Sigmoid colon (tissue), 7 donors: ENCODE measurements at places on chromosomes 12 and 14. TPM values are rescaled to one million over a fixed set of nuclear protein-coding genes. Genes with fewer than 3 reads are reported as not detected.
A peak's percentile ranks its signal among the peaks of the same experiment; 100 is the strongest.

GRCh38 chr12:50013361-50014147, 11.7 kb downstream of the RACGAP1 start:
- no peaks in the 10 kb centered on the region for H3K27me3 ChIP-seq
- no peak overlapping the region for H3K27ac ChIP-seq
- H3K4me1 ChIP-seq, result peaks cover 19% of the 10 kb centered on the region

GRCh38 chr14:94225460-94226378, 51.6 kb downstream of the PPP4R4 start:
- no peaks in the 10 kb centered on the region for H3K36me3 ChIP-seq
- no peaks in the 10 kb centered on the region for H3K4me1 ChIP-seq
- no peak for DNase-seq
- H3K27me3 ChIP-seq, result no peaks in the 10 kb centered on the region
- no peak overlapping the region for H3K4me3 ChIP-seq
- H3K27ac ChIP-seq, result no peak overlapping the region

DNA sequence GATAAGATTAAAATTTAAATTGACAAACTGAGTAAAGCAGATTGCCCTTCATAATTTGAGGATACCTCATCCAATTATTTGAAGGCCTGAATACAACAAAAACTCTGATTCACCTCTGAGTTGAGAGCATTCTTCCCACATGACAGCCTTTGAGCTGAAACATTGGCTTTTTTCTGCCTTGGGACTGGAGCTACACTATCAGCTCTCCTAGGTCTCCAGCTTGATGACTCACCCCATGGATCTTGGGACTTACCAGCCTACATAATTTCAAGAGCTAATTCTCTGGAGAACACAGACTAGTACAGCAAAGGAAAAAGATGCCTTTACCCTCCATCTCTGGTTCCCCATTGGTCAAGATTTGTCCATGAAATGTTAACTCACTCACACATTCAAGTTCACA, 555.1 kb downstream of the FOXG1 start:
- H3K4me3 ChIP-seq, result no peak overlapping the region
- H3K27me3 ChIP-seq, result no peaks in the 10 kb centered on the region
- H3K36me3 ChIP-seq, result no peaks in the 10 kb centered on the region
- no peak for DNase-seq

DNA sequence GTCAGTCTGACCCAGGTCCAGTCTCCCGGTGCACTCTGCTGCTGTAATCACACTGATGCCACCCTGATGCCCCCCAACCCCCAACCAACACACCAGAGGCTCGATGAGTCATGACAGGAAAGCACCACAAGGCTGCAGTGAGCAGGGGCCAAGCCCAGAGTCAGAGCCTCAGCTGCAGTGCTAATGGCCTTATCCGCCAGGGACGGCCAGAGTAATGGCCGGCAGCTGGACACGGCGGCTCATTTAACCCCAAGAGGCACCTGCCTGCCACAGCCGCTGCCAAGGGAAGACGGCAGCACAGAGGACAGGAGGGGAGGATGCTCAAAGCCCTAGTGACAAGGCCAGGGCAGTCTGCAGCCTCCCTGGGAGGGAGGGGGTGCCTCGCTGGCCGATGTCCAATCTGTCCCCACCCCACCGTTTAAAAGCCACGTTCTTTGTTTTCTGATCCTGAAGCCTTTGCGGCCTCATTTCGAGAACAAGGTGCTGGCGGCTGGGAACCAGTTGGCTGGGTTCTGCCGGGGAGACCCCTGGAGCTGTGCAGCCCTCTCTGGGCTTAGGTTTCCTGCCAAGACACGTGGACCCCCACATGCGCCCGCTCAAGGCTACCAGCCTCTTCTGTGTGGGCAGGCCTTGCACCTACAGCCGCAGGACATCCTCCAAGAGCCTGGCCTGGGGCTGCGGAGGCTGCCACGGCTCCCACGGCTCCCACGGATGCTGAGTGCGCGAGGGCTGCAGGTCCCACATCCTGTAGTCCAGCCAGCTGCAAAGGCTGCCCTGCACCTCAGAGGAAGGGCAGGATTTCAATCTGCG, 13.1 kb downstream of the CCDC85C start:
- H3K4me1 ChIP-seq, result peaks cover 97% of the 10 kb centered on the region
- peak overlapping the region; percentile 97 for H3K27ac ChIP-seq
- no peak overlapping the region for H3K4me3 ChIP-seq
- H3K27me3 ChIP-seq, result no peaks in the 10 kb centered on the region
- H3K36me3 ChIP-seq, result no peaks in the 10 kb centered on the region
- DNase-seq, result peak; percentile 70

GRCh38 chr14:28785096-28785952, 18.7 kb downstream of the FOXG1 start:
- peak overlapping the region; percentile 11 for H3K4me3 ChIP-seq
- H3K36me3 ChIP-seq, result no peaks in the 10 kb centered on the region
- H3K4me1 ChIP-seq, result no peaks in the 10 kb centered on the region
- peaks cover 62% of the 10 kb centered on the region for H3K27me3 ChIP-seq
- H3K27ac ChIP-seq, result no peak overlapping the region

- H3K27ac ChIP-seq, result no peak overlapping the region
- peaks cover 79% of the 10 kb centered on the region for H3K27me3 ChIP-seq
Observed at GRCh38 chr12:54197010-54197409, 8.2 kb upstream of the SMUG1 start.

GRCh38 chr14:91418387-91419043, 895 bp upstream of the CCDC88C start:
- no peak for DNase-seq
- peak overlapping the region; percentile 49 for H3K27ac ChIP-seq
- no peaks in the 10 kb centered on the region for H3K36me3 ChIP-seq
- H3K4me1 ChIP-seq, result peaks cover 17% of the 10 kb centered on the region

DNA sequence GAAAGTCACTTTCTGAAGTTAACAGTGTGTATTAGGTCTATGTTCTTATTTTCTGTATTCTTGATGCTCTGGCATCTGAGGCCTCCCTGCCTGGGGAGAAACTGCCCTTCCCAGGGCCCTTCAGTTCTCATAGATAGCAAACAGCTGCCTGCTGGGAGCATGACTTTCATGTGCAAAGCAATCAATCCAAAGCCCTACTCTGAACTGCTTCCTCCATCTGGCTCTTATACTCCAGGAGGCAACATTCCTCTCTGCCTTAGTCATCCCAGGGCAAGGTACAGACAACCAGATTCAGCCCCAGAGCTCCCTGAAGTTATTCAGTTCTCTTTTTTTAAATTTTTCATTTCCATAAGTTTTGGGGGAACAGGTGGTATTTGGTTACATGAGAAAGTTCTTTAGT, 41.7 kb upstream of the RIN3 start:
- H3K27me3 ChIP-seq, result no peaks in the 10 kb centered on the region
- H3K4me1 ChIP-seq, result peaks cover 11% of the 10 kb centered on the region
- no peak overlapping the region for H3K4me3 ChIP-seq
- DNase-seq, result no peak
- H3K27ac ChIP-seq, result no peak overlapping the region

GRCh38 chr12:3216726-3217682, 139.8 kb downstream of the TSPAN9 start:
- no peak for DNase-seq
- no peak overlapping the region for H3K4me3 ChIP-seq
- no peaks in the 10 kb centered on the region for H3K27me3 ChIP-seq
- no peaks in the 10 kb centered on the region for H3K36me3 ChIP-seq
- peaks cover 16% of the 10 kb centered on the region for H3K4me1 ChIP-seq

DNA sequence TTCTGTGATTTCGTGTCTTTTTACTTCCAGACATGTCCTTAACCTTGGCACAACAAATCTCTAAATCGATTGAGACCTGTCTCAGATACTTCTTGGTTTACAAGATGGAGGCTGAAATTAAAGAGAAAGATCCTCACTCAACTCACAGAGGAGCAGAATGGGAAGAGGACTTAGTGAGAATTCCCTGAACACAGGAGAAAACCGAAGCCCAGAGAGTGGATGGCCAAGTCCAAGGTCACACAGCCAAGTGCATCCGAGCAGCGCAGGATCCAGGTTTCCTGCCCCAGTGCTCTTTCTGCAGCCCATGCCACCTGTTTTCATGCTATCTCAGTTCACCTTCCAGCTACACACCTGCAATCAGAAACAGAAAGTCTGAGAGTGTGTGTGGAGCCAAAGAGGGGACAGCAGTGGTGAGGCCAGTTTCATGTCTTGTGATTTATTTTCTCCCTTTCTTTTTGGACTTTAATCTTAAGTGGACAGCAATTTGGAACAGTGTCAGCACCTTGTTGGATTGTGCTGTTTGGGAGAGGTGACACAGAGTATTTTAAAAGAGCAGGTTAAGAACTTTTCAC, 22.9 kb upstream of the TCL1B start:
- H3K4me3 ChIP-seq, result no peak overlapping the region
- no peak for DNase-seq
- no peaks in the 10 kb centered on the region for H3K4me1 ChIP-seq
- no peak overlapping the region for H3K27ac ChIP-seq
- peaks cover 17% of the 10 kb centered on the region for H3K27me3 ChIP-seq

DNA sequence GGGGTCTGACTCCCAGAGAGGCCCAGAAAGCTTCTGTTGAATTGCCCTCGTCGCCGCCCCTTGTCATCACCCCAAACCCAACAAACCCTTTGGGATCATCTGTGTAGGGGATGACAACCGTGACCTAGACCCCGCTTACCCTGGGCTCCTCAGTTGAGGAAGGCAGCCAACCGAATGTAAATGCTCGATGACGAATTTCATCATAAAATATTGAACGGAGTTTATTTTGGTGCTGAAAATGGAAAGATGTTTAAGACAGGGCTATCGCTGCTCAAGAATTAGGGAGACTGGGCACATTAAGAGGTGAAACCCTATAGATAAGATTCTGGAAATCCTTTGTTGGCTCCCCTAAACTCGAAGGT, 512 bp downstream of the ACTR10 start:
- no peak for DNase-seq
- peak overlapping the region; percentile 96 for H3K27ac ChIP-seq

DNA sequence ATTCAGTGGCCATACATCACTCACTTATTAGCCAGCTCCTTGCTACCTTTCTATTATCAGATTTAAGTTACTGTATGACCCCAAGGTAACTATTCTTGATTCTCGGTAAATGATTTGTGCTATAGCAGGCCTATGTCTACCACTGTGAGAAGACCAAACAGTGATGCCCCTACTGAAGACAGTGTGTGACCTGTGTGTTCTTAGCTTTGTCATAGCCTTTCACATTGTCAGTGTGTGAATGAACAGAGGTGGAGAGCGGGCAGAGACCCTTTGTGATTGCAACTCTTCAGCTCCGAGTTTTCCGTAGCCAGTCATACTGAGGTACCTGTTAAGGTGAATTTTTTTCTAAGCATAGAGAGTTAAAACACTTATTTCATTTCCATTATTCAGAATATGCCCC, 294.0 kb downstream of the LRFN5 start:
- H3K4me1 ChIP-seq, result peaks cover 9% of the 10 kb centered on the region
- no peaks in the 10 kb centered on the region for H3K27me3 ChIP-seq
- H3K27ac ChIP-seq, result no peak overlapping the region
- H3K36me3 ChIP-seq, result no peaks in the 10 kb centered on the region

DNA sequence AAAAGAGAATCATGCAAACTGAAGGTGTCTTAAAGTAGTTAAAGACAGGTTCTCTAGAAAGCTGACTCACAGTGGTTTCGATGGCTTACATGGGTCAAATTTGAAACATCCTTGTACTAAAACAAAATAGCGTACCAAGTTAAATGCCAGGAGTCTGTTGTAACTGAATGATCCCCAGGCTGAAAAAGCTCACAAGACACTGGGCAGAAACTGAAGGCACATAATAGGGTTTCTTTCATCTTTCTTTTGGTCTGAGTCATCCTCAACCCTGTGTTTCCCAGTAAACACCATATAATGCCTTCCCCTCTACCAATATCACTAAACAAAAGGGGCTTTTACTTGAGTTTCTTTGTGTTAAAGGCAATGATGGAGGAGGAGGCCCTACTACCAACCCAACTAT, 12.8 kb downstream of the ZFYVE1 start:
- H3K36me3 ChIP-seq, result no peaks in the 10 kb centered on the region
- H3K27ac ChIP-seq, result peak overlapping the region; percentile 12
- H3K27me3 ChIP-seq, result no peaks in the 10 kb centered on the region
- no peak for DNase-seq

DNA sequence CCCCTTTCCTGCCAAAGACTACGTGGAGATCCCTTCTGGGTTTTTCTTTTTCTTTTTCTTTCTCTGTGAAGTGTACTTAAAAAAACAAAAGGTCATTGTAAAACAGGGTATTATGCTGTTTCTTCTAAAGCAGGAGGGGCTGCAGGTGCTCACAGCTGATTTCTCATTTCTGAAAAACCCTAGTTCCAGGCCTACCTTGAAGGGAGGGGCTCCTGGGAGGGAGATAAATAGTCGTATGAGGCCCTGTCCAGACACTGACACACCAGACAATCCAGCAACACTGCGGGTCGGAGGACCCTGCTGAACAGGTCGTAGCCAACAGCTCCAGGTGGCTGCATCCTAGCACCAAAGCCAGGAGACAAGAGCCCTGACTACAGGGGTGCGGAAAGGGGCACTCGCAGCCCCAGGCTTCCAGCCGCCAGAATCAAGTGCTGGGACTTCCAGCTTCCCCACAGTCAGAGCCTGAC, 41.1 kb downstream of the PSMA6 start:
- DNase-seq, result no peak
- H3K4me3 ChIP-seq, result no peak overlapping the region
- H3K4me1 ChIP-seq, result peaks cover 34% of the 10 kb centered on the region
- no peaks in the 10 kb centered on the region for H3K36me3 ChIP-seq
- H3K27me3 ChIP-seq, result no peaks in the 10 kb centered on the region

GRCh38 chr12:120445911-120446843, at the start of the genes GATC and TRIAP1:
TSS of gene GATC (plus strand) at chr12:120446444. CDS start at chr12:120446481, 37 bp downstream.
TSS of gene TRIAP1 (minus strand) at chr12:120446384. CDS start at chr12:120446372, 12 bp downstream.
- DNase-seq, result peak; percentile 87
- peaks cover 7% of the 10 kb centered on the region for H3K36me3 ChIP-seq
- H3K4me1 ChIP-seq, result peaks cover 31% of the 10 kb centered on the region
- peak within 1 kb of the TSS; percentile 72 for H3K4me3 ChIP-seq
- peak within 1 kb of the TSS; percentile 95 for H3K27ac ChIP-seq

DNA sequence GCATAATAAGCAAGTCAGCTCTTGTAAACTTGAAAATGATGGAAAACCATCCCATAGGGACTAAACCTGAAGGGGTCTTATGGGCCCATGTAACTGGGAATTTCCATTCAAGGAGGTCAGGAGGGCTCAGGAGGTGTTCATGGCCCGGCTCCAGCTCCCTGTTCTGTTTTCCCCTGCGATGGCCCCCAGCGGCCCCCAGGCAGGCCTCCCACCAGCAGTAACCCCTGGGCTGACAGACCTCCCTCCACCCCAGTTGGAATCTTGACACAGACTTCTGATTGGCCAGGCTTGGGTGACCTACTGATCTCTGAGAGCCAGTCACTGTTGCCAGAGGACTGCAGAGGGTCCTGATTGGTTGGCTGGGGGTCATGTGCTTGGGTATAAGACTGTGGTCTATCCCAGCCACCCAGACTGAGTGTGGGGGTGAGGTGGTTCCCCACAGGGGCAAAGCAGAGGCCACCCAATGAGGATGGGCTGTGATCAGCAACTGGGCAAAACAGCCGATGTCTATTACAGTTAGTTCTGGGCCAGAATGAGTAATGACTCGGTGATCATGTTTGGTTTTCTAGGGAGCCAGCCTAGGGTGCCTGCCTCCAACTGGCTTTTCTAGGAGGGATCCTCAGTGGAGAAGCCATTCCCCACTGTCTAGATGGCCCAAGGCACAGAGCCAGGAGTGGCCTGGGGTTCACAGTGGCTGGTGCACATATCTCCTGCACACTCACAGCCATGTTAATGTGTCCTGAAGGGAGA, 27.0 kb downstream of the RHOF start:
- H3K4me3 ChIP-seq, result no peak overlapping the region
- no peaks in the 10 kb centered on the region for H3K36me3 ChIP-seq
- H3K4me1 ChIP-seq, result peaks cover 53% of the 10 kb centered on the region

- no peak overlapping the region for H3K4me3 ChIP-seq
- no peak overlapping the region for H3K27ac ChIP-seq
- no peaks in the 10 kb centered on the region for H3K27me3 ChIP-seq
Observed at GRCh38 chr14:97709552-97709951, 912.4 kb downstream of the VRK1 start.

FITM1 gene
- not detected for total RNA-seq

KCNA1 gene
- 3.8 TPM for total RNA-seq

GPX2 gene
- total RNA-seq, result not detected

TRHDE gene
- 6.1 TPM for total RNA-seq

PLEKHG7 gene
- total RNA-seq, result not detected

PTCSC3 gene
- not detected for total RNA-seq

KRT71 gene
- not detected for total RNA-seq

EIF2B1 gene
- total RNA-seq, result 102 TPM

SLC4A8 gene
- total RNA-seq, result 0.71 TPM

RPAP3 gene
- 29.3 TPM for total RNA-seq
